ENCODE measurements at places on chromosomes 5 and 9.

DNA sequence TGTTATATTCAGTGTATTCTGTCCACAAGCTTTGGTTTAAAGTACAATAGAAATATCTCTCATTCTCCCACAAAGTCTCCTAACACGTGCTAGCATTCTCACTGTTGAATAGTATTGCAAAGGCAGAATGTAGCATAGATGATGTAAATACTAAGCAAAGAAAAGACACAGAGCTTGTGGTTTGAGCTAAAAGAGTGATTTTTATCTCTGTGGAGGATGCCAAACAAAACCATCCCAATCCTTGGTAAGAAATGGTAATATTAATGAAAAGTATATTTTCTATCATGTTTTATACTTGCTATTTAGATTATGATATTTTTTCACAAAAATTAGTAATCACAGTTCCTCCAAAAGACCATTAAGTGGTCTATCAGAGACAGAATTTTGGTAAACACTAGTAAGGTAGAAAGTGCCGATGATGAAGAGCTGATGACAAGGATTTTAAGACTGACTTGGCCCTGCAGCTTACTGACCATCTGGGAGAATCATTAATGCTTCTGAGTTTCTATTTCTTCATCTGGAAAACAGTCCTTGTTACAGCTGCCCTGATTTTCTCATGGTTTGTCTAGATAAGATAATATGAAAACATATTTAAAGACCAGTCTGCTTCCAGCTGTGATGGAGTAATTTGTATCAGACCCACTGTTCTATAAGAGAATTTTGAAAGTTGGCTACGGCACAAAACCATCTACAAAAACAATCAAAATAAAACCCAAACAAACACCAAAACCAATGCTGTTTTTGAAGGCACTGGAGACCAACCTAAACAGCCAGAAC, 510.2 kb downstream of the SPATA31D1 start:
- DNase-seq: no peak

DNA sequence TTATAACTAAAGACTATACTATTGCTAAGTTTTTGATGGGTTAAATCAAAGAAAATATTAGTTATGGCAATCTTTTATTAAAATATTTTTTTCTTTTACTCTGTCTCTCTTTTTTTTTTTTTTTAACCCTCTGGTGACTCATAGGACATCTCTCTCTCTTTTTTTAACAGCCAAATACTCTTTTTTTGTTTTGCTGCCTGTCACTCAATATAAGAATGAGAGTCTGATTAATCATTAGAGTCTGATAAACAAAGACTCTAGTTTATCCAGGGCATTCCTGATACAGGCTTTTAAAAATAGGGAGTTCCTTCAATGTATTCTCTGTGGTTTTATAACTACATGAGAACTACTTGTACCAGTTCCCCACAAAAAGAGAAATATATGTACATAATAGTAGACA, 77.3 kb downstream of the SLC38A9 start:
- no peak for DNase-seq

GRCh38 chr9:16445141-16445920, 425.1 kb downstream of the BNC2 start:
- no peak for DNase-seq

DNA sequence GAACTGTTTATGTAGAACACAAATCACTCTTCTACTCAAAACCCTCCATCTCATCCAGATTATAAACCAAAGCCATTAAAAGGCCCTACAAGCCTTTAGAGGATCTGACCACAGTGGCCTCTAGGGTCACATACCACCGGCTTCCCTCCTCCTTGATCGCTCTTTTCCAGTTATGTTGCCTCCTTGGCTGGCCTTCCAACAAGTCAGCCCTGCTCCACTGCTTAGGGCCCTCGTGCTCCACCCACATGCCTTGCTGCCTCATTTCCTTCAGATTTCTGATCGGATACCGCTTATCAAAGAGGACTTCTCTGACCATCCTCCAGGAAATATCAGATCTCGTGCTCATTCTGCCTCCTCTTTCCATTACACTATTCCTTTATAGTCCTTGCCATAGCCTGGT, 139.4 kb upstream of the RAI14 start:
- DNase-seq: no peak

- no peak for DNase-seq
Observed at GRCh38 chr9:120839146-120839545, 3.6 kb downstream of the PSMD5 start.

DNA sequence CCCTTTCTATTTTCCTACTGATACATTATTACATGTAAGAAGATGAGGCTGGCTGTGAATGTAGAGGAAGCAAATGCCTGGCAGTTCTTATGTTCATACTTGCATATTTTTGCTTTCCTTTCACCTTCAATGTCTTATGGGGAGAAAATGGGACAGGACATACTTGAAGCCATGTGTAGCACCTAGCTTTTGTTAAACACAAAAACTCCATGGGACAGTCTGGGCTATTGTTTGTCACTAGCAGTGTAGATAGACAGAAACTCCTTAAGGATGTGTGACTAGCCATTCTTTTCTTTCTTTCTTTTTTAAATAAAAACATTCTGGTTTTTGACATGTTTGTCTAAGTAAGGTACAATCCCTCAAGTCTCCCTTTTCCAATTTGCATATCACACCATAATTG, 122.7 kb downstream of the ARL15 start:
- no peak for DNase-seq

- peak; percentile 63 for DNase-seq
Observed at GRCh38 chr5:19739671-19740070, 248.3 kb downstream of the CDH18 start.

GRCh38 chr5:143023411-143024096, 253.4 kb downstream of the ARHGAP26 start:
- no peak for DNase-seq

GRCh38 chr5:150188146-150188842, 1.6 kb upstream of the SLC6A7 start:
- no peak for DNase-seq

DNA sequence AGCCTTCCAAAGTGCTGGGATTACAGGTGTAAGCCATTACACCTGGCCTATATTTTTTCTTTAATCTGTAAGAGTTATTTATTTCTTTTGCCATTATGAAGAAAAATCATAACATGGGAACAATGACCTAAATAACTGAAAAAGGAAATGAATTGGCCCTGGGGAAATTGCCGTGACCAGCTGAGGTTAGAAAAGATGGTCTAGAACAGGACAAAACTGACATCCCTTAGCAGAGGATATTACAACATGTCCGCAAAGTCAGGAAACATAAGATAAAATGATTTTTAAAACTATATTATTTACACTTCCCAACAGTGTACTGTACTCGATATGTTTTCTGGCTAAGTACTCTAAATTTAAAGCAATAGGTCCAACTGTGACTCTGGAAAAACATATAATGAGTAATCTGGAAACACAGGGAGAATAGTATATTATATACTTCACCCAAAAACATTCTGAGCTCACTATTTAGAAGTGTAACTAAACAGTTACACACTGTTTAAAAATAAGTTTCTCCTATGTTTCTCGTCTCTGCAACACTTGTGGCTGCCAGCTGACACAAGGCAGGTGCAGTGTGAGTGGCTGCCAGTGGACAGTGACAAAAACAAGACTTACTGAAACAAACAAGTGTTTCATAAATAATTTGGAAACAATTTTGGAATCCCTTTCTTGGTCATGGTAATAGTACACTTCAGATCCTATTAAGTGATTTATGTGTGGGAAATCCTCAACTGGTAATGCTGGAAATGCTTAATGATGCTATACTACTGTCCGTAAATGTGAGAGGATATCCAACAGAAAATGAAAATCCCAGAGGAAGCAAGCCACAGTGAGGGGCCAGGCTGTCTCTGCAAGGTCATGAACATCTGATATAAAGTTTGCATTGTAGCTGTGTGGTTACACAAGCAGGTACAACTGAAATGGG, 69.1 kb downstream of the C9orf85 start:
- peak; percentile 2 for DNase-seq

- no peak for DNase-seq
Observed at GRCh38 chr5:107743373-107744000, 72.8 kb upstream of the EFNA5 start.

DNA sequence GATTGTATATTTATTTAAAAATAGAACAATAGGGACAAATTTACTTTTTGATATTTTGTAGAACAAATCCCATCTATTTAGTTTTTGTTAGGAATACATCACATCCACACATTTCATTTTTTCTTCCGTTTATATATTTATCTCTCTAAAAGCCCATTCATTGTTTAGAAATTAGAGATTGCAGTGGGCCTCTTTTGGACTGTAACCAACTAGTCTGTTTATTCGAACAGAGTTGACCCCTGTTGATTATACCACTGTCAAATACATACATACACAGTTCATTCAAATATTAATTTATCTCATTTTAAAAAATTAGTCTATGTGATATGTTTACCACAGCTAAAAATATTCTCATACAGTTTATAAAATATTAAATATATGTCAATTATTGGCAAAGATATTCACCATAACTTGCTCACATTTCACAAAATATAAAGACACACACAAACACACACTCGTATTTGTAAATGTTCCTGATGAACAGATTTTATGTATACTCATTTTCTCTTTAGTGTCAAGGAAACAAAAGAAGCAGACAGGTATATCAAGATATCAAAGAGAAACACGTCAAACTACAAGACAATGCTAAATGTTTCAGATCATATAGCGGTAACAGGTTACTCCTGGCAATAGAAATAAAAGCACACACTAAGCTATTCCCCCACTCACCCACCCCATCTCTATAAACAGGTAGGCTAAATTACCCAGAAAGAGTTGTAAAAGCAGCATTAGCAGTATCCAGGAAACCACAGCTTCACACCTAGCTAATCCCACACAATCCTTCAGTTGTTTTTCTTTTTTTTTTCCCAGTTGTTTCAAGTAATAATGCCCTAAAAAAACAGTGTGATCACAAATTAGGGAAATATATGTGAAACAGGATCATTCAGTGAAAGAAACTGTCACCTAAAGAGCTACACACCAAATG, 283.9 kb downstream of the ADAMTS6 start:
- no peak for DNase-seq

- no peak for DNase-seq
Observed at GRCh38 chr5:176787676-176788075, 22.7 kb upstream of the UNC5A start.

GRCh38 chr9:84121991-84122523, 141.5 kb downstream of the RMI1 start:
- peak; percentile 37 for DNase-seq

DNA sequence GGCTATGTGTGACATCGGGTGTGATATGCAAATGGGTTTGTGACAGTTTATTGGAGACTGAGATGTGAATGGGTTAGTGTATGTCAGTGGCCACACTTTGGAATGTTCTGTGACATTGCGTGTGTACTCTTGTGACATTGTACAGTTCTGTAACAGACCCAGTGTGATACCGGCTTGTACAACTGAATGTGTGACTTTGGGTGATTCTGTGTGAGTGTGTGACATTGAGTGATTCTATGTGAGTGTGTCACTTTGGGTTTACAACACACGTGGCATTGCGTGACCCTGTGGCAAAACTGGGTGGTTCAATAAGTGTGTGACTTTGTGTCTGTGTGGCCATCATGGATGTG, 38.2 kb downstream of the CXXC5 start:
- no peak for DNase-seq

GRCh38 chr5:93141969-93142368, 439.1 kb downstream of the NR2F1-AS1 start:
- no peak for DNase-seq

DNA sequence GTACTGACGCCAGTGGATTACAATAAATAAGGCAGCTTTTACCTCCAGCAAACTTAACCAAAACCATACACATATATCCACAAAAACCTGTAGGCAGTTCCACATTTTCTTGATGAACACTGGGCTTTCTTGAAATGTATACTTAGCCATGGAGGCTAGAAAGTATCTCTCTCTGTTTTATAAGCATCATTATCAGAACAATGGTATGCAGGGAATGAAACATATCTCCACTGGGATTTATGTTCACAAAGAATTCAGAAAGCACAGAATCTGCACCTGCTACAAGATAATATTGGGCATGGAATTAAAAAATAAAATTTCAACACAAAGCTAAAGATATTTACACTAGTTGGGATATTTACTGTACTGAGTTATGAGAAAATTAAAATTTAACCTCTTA, 126.1 kb upstream of the RASA1 start:
- DNase-seq: no peak

DNA sequence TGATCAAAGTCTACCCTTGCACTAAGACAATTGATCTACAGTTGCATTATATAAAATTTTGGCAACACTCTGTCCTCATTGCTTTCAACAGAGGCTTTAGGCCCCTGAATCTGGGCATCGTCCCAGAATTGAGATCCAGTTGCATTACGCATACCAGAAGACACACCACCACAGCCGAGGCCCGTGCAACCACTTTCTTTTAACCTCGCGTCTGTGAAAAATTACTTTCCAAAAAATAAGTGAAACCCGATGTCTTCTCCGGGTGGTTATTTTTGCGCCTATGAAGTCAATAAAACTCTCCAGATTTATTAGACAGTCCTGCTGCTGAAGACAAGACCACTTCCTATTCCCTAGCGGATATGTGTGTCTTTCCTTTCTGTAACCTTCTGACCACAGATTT, 52.1 kb upstream of the NFIB start:
- DNase-seq: peak; percentile 98

DNA sequence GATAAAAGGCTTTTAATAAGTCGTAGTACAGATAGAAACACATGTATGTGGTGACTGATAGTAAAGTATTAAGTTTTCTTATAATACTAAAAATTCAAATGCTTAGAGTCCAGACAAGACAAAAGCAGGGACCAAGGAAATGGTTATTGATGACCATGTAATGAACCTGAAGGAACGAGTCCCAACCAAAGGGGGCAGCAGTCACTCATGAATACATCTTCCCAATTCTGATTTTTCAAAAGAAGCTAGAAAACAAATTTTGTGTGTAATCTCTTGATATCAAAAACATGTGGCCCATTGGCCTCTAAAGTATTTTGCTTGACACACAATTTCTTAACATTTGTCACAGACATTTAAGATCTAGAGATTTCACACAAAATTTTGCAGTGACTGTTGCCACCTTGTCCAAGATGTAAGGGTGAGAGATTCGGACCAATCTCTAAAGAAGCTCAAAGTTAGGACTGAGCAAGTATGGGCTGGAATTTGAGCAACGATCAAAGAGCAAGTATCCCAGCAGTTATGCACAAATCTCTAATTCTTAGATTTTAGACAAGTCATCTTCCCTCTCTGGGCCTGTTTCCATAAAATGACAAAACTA, 66.8 kb downstream of the ARL15 start:
- DNase-seq: peak; percentile 45

DNA sequence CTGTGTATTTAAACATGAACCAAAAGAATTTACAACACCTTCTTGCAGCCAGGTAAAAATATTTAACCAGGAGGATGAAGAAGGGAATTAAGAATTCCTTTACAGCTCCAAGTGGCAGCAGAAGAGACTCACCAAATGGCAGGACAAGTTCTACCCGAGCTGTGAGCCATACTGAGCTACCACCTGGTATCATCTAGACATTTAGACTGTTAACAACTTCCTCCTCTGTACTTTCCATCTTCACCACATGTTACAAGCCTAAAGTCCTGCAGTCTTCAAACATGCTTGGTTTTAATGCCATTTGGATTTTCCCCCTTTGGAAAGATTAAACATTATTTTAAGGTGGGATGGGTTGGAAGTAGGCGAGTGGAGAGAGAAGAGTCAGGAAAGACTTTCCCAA, 190.2 kb downstream of the TRPM6 start:
- DNase-seq: no peak
